Left cardiac atrium (tissue), 4 donors: ENCODE measurements at places on chromosomes 3 and 15. TPM values are rescaled to one million over a fixed set of nuclear protein-coding genes. Genes with fewer than 3 reads are reported as not detected.

STRIT1 gene
- total RNA-seq: not detected

GRCh38 chr3:24138876-24139256, 193.8 kb downstream of the NR1D2 start:
- no peak for DNase-seq

DNA sequence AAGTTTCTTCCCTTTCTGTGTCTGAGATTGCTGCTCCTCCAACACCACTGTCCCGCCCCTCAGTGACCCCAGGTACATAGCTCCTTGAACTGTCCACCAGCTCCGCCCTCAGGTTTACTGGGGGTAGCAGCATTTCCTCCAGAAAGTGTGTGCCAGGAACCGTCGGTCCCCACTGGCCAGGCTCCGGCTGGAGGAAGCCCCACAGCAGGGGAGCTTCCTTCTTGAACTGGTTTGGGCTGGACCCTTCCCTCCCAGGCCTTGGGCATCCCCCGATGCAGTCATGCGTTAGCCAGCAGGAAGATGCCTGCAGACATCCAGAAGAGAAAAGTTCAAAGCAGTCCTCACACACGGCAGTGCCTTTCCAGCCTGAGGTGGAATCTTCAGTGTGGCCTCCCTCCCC, 19.7 kb downstream of the PAK6 start:
- DNase-seq: no peak

CD276 gene
- total RNA-seq: 29.6 TPM

TMC3 gene
- not detected for total RNA-seq

SST gene
- total RNA-seq: not detected

- no peak for DNase-seq
Measured at GRCh38 chr3:156317462-156318074, 197.2 kb downstream of the KCNAB1 start.

RASGRF1 gene
- total RNA-seq: not detected

GRCh38 chr3:63022114-63022513, 146.9 kb upstream of the CADPS start:
- no peak for DNase-seq

RTP4 gene
- total RNA-seq: 2.1 TPM

- DNase-seq: no peak
Measured at GRCh38 chr3:78698431-78698830, 1069.4 kb downstream of the ROBO1 start.
